ENCODE measurements at places on chromosomes 5 and 9.

DNA sequence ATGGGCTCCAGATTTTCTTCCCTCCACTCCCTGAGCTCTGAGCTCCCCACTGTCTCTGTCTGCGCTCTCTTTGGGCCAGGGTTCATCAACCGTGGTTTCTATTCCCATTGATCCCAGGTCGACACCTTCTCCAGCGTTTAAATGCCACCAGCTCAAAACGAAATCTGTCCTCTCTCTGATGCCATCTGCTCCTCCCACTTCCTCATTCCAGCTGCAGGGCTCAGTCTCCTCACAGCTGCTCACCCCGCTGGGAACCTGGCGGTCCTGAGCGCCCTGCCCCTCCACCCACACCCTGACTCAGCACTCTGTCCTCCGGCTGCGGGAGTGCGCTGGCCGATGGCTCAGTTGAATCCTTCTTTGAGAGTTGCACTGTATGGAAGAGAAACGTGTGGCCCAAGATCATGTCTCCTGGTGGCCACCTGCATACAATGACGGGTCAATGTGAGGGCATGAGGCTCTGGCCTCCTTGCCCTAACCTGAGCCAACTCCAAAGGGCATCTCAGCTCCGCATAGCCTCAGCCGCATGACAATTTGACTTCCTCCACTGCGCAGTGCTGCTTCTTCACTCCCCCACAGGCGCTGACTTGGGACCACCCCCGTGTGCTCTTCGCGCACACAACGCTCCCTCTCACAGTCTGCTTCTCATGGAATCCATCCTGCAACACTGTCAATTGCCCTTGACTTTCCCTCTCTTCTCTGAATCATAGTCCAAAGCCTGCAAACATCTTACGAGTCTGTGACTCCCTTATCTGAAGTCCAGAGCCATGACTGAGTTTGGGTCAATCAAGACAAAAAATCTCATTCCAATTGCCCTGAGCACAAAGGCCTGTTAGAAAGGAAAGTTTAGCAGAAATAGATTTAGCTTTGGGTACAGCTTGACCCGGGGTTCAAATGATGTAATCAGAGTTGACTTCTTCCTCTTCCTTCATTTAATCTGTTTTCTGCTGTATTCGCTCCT, 82.4 kb downstream of the PTCH1 start:
- no peak for DNase-seq

DNA sequence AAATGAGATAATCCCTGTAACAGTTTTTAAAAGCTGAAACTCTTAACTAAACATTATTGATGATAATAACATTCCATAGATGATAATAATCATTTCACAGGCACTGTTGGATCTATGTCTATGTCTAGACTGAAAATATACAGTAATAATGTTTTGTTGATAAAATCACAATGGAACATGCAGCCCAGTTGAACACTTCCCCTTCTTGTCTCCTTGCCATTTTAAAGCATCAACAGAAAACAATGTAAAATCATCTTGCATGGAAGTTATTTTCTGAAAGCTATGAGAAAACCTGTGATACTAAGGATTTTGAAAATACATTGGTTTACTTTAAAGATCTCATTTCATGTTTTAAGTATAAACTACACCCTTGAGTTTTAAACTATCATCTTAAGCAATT, 1.9 kb downstream of the GAPT start:
- DNase-seq, result no peak

DNA sequence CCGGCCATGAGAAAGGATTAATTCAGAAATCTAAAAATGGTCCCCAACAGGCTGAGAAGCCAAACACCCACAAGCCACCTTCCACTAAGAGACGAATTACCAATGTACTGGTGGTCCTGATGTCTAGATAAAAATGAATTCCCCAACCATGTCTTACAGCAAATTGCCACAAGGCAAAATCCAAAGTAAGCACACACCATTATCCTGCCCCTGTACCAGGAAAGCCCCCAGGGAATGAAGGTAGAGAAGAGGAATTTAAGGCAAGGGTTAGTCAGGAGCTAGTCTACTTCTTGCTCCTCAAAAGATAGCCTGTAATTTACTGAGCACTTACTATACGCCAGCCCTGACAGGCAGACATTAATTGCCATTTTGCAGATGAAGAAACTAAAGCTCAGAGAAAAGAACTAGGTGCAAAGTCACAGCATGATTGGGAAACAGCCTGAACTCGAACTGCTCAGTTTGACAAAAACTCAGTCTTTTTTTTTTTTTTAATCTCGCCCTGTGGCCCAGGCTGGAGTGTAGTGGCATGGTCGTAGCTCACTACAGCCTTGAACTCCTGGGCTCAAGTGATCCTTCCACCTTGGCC, 64.3 kb downstream of the RAPGEF1 start:
- DNase-seq, result no peak

GRCh38 chr9:112120439-112120925, 54.6 kb downstream of the SUSD1 start:
- no peak for DNase-seq

DNA sequence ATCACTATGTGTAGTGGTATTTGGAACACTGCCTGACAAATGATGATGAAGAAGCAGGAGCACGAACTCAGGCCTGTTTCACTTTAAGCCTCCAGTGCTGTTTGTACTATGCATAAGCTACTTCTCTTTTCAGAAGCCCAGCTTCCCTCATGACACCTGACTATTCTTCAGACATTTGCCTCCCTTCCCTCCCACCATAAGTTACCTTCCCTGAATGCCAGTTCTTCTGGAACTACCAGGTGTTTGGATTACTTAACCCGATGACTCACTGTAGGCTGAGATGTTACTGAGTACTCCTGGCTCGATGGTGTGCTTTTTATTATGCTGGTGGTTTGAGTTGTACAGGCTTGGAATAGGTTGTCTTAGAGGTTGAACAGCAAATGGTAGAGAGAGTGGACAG, 180.0 kb downstream of the SPATA31D1 start:
- DNase-seq, result no peak

DNA sequence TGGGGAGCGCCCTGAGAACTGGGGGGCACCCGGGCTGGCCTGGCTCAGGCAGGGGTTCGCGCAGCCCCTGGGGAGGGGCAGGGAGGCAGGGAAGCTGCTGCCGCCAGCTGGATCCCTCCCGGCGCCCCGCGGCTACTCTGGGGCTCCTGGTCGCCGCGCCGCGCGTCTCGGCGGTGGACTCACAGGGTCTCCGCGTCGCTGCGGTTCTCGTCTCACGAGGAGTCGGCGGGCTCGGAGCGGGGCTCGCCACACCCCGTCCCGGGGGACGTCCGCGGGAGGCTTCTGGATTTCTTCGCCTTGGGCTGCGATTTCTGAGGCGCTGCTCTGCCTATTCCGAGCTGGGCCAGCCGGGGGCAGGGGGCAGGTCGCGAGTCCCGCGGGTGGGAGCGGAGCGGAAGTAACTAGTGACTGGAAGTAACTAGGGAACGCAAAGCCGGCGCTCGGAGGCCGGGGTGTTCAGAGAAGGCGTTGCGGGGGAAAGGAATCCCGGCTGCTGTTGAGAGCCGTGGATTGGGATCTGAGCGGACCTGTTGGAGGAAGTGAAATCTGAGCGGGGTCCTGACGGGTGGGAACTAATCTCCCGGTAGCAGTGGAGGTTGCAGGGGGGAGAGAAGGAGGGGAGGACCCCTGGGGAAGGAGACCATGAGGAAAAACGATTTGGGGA, 511 bp downstream of the CYSTM1 start:
- peak; percentile 53 for DNase-seq

- no peak for DNase-seq
Measured at GRCh38 chr5:139248826-139249453, 44.6 kb upstream of the MATR3 start.

- DNase-seq, result no peak
Measured at GRCh38 chr5:40093550-40093949, 586.2 kb upstream of the PTGER4 start.

DNA sequence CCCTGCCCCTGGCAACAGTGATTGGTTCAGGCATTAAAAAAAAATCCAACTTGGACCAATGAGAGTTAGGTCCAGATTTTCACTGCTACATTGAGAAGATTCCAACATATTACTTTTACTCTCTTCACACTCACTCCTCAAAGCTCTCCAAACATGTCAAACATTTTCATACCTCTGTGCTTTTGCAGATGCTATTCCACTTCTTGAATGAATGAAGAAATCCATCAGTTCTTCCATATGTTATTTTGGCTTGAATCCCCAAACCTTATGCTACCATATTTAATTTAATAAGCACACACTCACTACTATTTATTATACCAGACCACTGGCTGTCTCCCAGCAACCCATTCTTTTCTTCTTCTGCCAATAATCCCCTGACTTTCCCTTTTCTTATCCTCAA, 87.1 kb downstream of the PPP2R2B start:
- no peak for DNase-seq

DNA sequence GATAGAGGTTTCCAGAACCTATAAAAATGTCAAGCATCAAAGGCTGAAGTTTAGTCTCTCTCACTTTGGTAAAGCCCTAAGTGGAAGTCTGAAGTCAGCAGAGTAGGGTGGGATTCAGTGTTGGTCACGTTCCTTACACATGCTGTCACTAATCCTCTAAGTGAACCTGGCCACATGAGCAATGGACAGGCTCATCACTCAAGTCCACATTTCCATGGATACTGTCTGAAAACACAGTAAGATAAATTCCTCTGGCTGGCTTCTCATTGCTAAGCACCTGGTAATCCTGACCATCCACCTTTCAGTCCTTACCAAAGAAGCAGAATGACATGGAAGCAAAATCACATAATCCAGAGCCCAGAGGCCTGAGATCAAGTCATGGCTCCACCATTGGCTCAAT, 43.8 kb downstream of the GNA14 start:
- no peak for DNase-seq

DNA sequence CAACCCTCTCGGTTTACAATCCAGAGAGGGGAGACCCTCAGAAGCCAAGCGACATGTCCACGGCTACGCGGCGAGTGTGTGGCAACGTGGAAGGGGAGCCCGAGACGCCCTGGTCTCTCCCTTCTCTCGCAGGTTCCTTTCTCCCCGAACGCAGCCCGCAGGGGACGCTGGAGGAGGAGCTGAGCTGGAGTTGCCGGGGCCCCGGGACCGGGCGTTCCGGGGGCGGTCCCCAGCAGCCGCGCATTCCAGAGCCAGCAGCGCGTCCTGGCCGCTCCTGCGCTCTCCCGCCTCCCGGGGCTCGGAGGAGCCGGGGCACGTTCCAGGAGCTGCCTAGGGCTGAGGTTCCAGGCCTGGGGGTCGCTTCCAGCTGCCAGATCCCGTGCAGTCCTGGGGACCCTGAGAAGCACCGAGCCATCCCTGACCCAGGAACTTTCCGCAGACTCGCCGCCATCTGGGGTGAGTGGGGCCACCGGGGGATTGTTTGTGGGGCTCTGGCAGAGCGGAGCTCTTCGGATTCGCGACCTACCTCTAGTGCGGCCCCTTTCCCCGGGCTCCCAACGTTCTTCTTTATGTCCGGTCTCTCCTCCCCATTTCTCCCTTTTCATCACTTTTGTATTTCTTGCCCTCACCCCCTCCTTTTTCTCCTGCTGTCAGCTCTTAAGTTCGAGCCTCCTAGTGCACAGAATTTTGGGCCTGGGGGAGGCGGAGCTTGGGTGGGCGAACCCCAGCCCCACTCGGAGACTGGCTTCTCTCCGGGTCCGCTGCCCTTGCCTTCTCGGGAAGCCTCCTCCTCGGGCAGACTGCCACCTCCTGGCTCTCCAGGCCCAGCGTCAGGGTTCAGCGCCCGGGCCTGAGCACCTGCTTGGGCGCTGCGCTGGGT, at the start of gene SMIM3:
SMIM3 (plus strand) TSS at position 241 of the 880 bp plus-strand sequence. CDS start 16,684 bp downstream, outside the sequence.
- peak; percentile 54 for DNase-seq

- no peak for DNase-seq
Measured at GRCh38 chr9:131227959-131228460, 48.3 kb downstream of the FAM78A start.

GRCh38 chr5:34411470-34412346, 244.4 kb upstream of the RAI14 start:
- DNase-seq, result no peak

- DNase-seq, result no peak
Measured at GRCh38 chr9:36187414-36187813, 3.3 kb upstream of the CLTA start.

DNA sequence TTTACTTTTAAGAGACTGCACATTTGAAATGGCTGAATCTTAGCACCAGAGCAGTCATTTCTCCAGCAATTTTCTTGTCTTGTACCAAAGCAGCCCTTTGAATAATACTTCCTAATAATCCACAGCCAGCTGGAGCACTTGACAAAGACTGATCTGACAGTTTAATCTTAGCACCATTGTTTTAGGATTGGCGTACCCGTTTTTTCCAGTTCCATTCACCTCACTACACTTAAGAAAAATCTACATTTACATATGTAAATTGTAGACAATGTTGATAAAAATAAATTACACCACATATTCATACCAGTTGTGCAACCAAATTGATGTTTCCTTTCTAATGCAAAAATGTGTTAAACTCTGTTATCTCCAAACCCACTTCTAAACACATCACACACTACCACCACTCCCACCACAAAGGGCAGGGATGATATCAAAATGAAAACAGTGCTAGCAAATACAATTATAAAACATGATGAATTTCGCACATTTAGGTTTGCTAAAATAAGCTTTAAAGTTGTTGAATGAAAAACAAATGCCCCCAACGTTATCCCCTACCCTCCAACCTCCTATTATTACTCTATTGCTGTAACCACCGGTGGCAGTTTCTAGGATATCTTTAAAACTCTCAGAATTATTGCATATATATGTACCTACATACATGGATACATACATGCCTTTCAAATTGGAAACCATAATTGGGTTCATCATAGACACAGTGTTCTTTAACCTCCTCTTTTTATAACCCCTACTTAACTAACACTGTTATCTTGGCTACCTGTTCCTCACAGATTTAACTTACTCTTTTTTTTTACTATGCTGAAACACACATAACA, 21.5 kb downstream of the SERINC5 start:
- no peak for DNase-seq

DNA sequence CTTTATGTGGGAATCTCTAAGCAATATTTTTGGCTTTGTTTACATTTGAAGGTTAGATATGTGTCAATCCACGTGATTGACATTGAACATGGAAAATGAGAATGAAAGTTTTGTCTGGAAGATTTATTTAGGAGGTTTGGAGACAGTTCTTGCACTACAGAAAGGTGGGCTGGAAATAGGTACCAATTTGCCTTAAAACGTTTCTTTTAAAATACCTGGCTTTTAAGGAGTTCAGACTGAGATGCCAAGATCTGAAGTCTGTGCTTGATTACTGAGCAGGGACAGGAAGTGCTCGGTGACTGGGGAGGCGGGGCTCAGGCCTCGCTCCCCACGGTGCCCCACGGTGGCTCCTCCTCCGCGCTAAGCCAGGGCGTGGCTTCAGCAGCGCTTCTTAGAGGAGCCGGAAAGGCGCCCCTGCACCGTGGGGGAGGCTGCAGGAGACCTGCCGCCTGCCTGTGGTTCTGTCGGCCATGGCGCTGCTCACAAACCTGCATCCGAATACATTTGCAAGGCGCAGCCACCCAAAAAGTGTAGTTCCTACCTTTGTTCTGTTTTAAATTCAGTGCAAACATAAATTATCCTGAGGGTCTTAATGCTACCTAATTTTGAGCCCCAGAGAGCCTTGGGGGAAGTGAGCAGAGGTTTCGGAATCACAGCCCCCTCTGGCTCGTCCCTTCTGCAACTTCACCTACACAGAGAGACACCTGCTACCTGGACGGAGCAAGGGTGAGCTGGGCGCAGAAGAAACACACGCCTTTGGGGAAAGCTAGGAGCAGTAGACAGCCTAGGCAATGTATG, 49.2 kb downstream of the USP20 start:
- DNase-seq, result peak; percentile 93

- no peak for DNase-seq
Measured at GRCh38 chr9:71308454-71308853, 187.0 kb upstream of the TRPM3 start.

Data from effector CD4-positive, alpha-beta T cell (primary cell).